ENCODE measurements at places on chromosomes 7 and 10.

- DNase-seq, result no peak
These were observed 34.2 kb downstream of the PARD3 start for GRCh38 chr10:34780818-34781380.

GRCh38 chr10:11560076-11560709 lies 51.3 kb downstream of the USP6NL start:
- no peak for DNase-seq

DNA sequence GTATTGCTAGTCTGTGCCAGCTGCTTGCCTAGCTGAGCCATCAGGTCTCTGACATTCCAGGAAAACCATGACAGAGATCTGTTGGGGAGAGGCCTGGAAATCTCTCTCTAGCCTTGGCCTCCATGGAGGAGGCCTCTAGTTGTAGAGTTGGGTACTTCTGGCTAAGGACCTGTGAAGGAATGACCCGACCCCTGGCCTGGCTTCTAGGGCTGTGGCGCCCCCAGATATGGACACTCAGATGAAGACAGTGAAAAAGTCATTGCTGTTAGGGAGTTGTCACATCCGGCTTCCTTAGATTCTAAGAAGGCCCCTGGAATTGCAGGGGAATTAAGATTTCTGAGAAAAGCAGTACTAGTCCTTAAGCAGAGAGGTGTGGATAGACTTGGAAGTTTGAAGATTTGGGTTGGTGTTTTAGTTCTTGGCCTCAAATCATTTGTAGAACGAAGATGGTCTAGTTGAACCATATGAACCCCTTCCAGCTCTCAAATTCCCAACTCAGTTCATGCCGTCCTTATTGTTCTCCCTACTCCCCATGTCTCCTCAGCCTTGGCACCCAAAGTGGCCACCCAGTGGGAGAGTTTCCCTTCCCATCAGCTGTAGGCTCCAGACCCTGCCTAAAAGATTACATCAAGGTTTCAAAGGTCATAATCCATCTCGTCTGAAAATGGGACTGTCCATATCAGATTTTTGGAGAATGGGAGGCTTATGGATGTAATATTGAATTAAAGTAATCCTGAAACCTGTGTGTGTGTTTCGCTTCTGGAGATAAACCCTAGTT lies 7.0 kb downstream of the HHEX start:
- DNase-seq, result no peak

DNA sequence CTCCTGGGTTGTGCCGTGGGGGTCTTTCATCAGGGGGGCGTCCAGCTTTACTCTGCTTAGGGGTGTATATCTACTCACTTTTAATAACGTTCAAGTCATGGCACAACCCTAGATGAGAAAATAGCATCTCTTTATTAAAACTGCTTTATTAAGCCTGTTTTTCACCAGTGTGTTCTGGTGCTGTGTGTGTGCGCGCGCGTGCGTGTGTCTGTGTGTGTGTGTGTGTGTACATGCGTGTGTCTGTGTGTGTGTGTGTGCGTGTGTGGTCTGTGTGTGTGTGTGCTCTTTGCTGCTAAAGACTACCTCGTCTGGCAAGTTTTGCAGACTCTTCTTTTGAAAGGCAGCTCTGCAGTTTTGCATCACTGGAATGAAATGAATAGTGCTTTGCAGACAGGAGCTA lies 390.9 kb upstream of the MKI67 start:
- no peak for DNase-seq

- DNase-seq, result no peak
These were observed 867.2 kb upstream of the LRRTM3 start for GRCh38 chr10:66058594-66058993.

DNA sequence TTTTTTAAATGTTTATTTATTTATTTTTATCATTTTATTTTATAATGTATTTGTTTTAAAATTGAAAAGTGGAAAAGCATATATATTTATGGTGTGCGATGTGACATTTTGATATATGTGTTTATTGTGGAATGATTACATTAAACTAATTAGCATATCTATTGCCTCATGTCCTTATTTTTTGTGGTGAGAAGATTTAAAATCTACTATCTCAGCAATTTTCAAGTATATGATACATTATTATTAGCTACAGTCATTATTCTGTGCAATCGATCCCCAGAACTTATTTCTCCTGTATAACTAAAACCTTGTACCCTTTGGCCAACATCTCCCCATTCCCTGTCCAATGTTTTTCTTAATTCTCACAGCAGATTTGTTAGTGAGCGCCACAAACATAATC lies 115.6 kb upstream of the SHH start:
- no peak for DNase-seq

GRCh38 chr7:5514440-5515035 lies 90.9 kb upstream of the TNRC18 start:
- no peak for DNase-seq

DNA sequence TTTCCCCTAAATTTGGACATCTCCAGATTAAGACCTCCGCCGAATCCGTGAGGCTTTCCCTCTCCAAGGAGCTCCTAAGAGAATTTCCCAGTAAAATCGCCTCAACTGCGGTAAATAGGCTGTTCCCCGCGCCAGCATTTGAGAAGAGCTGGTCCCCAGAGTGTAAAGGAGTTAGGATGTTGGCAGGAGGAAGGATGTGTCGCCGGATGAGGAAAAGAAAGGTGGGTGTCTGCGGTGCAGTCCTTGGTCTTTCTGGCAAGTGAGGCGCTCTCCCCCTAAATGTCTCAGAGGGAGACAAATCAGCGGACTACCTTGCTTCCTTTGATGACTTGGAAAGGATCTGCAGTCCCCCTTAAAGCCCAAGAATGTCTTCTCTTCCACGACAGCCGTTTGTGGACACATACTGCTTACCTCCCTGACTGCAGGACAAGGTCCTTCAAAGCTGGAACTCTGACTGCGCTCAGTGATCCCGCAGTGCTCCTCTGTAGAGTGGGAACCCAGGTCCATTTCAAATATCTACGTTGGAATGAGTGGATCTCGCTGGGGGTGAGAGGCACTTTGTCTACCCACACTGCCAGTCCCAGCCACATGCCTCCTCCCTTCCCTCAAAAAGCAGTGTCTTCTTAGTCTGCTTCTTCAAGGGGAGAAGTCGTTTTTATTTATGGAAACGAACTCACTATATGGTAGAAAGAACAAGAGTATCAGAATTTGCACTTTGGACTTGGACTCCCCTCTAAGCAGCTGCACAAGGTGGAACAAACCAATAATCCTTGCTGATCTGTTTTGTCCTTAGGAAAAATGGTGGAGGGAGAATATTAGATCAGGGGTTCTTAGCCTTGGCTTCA lies 1.1 kb upstream of the DLG5 start:
- DNase-seq, result no peak

- DNase-seq, result no peak
These were observed 177.2 kb upstream of the PODXL start for GRCh38 chr7:131733604-131734003.

DNA sequence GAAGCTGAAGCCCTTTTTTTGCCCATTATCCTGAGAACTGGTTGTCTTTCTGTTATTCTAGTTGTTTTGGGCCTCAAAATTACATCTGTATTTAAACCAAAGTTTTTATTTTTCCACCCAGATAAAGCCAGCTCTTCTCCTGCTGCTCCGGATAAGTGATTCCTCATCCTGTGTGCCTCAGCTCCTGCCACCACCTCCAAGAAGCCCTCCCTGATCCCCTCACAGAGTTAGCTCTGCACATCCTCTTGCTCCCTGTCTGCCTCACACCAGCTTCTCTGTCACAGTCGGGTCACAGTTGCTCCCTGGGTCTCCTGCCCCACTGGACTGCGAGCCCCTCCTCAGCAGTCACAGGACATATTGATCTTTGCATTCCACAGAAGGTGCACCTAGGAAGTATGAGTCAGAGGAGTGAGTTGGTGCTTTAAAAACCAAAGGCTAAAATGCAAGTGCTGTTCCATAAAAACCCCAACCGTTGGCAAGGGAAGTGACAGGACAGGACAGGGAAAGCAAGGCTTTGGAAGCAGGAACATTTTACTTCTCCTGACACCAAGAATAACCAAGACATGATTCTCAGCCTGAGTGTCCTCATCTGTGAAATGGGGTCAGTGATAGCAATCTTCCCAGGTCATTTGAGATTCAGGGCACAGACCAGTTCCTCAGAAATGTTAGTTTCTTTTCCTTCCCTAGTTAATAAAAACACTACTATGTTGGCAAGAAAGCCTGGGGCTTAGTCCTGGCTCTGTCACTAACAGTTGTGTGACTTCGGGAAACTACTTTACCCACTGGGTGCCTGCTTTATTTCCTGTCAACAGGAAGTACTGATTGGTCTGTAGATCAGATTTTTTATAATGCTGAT lies 36.5 kb upstream of the EEPD1 start:
- DNase-seq, result no peak

- DNase-seq, result no peak
These were observed 4.4 kb downstream of the PRF1 start for GRCh38 chr10:70597856-70598815.

DNA sequence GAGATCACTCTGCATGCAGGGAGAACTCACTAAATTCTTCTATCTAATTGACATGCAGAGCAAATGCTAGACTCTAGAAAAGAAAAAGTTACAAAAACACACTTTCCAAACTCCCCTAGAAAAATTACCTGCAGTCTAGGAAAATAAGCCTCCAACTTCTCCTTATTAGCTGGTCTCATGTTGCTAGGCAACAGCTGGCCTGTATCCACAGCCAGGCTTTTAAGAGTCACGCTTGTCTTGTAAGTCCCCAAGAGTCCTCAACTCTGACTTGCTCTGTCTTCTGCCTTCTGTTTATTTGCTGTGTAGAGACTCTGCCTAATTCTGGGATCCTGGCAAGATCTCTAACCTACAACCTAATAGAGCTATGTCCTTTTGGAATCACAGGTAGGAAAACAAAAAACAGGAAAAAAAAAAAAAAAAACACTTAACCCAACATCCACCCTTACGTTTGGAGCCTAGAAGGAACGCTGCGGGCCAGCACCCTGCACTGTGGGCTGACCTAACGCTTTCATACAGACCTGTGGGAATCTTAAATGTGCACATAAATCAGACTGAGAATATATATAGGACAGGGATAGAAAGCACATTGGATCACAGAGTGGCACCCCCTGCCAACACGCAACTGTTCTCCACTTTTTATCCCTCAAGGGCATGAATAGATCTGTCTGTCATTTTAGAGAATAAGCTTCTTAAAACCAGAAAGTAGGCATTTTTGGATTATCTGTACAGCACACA lies 117.0 kb upstream of the PTPRZ1 start:
- no peak for DNase-seq

Measured in stimulated activated CD8-positive, alpha-beta memory T cell treated with anti-CD3 and anti-CD28 coated beads, Interleukin-15, amount 100 ng/mL, for 4 hours (primary cell).